Suprapubic skin (tissue), 4 donors: ENCODE measurements at places on chromosomes 4 and X.

- peak; percentile 53 for DNase-seq
These were observed 17.1 kb downstream of the NAT8L start for GRCh38 chr4:2075987-2076907.

DNA sequence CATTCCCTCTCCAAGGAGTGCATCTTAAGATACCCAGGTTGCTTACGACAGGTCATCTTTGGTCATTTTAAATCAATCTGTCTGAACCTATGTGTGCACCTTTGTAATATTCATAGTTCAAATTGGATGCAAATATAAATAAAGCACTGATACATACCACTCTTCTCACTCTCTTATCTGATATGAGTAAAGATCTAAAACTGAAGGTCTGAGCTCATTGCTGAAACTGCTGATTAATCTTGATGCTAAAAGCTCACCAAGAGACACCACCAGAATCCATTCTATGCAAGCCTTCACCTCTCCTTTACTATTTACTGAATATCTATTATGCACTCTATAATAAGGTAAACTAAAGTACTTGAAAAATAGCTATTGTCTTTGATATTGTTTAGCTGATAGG lies 16.6 kb downstream of the HSD17B13 start:
- no peak for DNase-seq

- no peak for DNase-seq
These were observed 8.5 kb downstream of the NKX3-2 start for GRCh38 chr4:13535708-13536361.

- no peak for DNase-seq
These were observed 1.6 kb upstream of the RBM46 start for GRCh38 chr4:154779362-154779947.

- DNase-seq: no peak
These were observed 188.8 kb downstream of the LRBA start for GRCh38 chr4:150826306-150826705.

- no peak for DNase-seq
These were observed 128.5 kb upstream of the DIPK2B start for GRCh38 chrX:45329217-45329616.

- DNase-seq: no peak
These were observed 106.7 kb upstream of the BMP2K start for GRCh38 chr4:78669453-78669852.

- no peak for DNase-seq
These were observed 20.1 kb upstream of the UVSSA start for GRCh38 chr4:1326751-1327525.

GRCh38 chr4:21046141-21046540 lies 345.9 kb downstream of the PACRGL start:
- no peak for DNase-seq

DNA sequence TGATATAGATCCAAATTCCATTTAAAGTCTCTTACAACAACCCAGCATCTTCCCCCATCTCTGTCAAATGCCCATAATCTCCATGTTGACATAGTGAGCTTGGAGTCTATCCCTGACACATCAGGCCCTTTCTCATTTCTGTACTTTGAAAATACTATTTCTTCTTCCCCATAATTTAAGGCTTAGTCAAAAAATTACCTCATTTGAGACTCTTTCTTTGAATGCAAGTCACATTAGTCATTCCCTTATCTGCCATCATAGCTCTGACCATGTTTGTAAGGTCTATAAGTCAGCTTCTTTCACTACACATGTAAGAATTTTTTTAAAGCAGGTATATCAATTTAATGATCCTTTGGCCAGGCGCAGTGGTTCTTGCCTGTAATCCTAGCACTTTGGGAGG lies 99.9 kb downstream of the DDX60 start:
- no peak for DNase-seq

- no peak for DNase-seq
These were observed 29.0 kb upstream of the LGI2 start for GRCh38 chr4:25059791-25060190.

DNA sequence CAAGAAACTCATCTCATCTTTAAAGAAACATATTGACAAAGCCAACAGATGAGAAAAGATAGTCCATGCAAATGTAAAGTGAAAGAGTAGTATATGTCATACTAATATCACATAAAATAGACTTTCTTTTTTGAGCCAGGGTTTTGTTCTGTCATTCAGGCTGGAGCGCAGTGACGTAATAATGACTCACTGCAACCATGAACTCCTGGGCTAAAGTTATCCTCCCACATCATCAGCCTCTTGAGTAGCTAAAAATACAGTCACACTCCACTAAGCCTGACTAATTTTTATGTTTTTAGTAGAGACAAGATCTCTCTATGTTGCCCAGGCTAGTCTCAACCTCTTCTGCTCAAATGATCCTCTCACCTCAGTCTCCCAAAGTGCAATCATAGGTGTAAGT lies 51.8 kb upstream of the TRAM1L1 start:
- DNase-seq: no peak

DNA sequence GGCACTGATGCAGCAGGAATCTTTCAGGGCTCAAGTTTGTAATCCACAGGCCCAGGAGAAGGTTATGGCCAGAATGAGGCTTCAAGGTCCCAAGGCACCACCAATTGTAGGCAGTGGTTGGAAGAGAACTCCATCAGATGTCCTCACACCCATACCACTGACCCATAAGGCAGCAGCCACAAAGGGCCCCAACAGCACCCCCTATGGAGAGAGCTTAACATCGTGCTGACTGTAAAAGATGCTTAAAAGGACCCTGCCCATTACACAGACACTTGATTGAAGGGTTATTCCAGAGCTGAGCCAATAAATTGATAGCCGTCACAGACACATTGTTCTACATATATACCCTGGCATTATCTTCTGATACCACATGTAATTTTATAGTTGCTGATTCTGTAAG lies 113.7 kb downstream of the SOWAHB start:
- no peak for DNase-seq

- DNase-seq: no peak
These were observed 43.1 kb downstream of the GASK1B start for GRCh38 chr4:158129694-158130093.

DNA sequence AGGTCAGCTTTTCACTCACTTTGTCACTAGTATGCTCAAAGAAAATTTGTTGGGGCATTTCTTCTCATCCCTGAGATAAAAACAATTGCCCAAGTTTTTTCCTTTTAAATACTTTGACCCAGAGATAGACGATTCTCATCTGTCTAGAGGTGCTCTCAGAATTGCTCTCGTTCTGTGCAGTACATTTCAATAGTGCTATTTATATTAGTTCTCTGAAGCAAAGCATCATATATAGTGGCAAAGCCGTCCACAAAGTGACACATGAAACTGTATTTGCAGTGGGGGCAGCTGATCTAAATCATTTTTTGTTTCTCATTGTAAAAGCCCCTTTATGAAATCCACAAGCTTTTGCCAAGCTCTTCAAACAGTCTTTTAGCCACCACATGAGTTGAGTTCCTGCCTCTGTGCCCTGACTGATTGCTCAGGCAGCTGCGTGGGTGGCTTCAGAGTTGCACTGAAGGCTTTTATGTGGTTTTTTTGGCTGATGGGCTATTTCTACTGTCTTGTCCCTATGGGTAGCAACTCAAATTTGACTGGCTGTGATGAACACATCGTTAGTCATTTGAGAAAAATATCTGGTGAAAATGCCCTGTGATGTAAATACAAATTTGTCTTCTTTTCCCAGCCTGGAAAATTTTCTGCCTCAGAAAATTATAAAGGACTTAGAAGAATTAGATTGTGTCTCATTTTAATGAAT lies 119.1 kb upstream of the OTUD4 start:
- DNase-seq: no peak

DNA sequence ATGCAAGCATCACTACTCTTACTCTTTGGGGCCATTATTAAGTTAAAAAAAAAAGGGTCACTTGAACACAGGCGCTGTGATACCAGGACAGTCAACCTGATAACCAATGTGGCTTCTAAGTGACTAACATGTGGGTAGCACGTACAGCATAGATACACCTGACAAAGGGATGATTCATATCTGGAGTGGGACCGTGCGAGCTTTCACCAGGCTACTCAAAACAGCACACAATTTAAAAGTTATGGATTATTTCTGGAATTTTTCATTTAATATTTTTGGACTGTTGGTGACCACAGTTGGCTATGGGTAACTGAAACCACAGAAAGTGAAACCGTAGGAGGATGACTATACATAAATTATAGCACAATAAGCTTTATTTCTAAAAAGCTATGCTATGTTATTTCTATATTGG lies 113.8 kb upstream of the STIM2 start:
- no peak for DNase-seq

- no peak for DNase-seq
These were observed 195.6 kb downstream of the GPC3 start for GRCh38 chrX:133789829-133790228.

- DNase-seq: no peak
These were observed 4.4 kb upstream of the DCTD start for GRCh38 chr4:182921608-182922007.

DNA sequence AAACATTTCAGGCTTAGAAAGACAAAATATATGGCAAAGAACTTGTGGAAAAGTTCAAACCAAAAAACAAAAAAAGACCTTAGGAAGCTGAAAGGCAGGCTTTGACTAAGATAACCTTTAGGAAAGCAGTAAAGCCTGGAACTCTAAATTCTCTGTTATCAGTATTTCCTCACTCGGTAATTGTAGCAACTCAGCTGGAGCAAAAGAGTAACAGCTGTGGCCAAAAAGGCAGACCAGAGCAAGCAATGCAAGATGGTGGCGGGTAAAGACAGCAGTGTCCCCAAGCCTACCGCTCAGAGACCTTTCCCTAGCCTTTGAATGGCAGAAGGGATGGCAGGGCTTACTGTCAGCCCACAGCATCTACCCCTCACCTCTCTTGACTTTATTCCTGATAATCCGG lies 63.1 kb upstream of the KLHL13 start:
- DNase-seq: no peak

DNA sequence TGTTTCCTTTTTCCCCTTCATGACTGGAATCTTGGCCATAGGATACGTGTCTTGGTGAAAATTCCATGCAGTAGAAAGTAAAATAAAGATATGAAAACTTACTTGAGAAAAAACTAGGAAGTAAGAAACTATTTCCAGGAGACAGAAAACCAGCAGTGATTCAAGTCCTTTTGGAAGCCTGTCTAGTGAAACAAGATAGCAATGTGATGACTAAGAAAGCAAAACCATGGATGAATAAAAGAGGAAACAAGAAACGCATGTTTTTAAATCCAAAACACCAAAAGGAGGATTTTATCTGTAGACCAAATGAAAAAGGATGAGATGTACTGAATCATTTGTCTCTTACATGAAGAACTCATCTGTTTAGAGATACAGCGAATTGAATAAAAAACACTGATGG lies 1430.0 kb downstream of the ARAP2 start:
- no peak for DNase-seq

DNA sequence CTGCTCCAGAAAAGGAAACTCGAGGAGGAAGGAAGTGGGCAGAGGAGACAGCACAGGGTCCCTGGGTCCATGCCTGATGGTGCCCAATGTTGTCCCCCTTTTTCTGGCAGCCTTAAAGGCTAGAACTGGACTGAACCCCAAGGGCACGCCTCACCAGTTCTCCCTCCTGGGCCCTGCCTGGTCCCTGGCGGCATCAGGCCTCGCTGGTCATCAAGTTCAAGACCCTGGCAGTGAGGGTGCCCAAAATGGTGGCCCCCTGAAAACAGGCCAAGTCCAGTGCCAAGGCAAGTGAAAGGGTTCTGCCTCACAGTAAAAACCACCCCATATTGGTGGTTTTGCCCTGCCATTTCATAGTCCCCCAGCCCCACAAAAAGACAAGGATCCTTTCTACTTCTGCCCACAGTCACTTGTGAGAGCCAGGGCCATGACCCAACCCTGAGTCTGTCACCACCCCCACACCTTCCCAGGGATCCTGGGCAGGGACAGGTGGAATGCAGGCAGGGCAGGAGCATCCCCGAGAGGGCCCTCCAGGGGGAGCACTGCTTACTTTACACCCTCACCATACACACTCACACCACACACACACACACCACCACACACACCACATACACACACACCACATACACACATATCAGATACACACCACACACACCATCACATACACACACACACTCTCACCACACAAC lies 107.6 kb downstream of the DCTD start:
- DNase-seq: no peak

DNA sequence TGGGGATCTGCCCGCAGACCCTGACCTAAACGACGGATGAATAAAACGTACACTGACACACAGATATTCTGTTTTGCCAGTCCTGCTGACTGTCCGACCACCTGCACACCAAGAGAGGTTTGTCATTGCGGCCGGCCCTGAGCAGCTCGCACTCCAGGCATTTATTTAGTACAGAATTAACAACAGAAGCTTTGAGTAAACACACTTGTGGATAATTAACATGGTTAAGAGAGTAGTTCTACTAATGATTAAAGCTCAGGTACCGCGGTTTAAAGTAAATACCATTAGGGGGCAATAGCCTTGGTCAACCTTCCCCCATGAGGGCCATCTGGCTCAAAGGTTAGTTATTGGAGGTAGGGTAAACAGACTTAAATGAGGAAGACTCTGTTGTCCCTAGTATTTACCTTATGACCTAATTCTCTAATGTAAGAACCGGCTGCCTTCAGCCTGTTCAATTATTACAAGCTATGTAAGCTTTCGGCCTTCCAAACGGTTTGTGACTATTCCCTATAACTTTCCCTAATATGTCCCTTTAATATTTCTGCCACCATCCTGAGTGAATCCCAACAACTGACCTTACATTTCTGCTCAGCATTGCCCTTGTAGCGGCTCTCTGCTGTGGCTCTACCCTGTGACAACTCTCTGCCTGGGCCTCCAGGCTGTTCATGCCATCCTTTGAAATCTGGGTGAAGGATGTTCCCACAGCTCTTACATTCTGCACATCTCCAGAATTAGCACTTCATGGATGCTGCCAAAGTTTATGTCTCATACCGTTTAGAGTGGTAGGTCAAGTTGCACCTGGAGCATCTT lies 46.9 kb upstream of the SYTL5 start:
- no peak for DNase-seq

- DNase-seq: no peak
These were observed 75.3 kb downstream of the DCUN1D4 start for GRCh38 chr4:51918251-51918650.

DNA sequence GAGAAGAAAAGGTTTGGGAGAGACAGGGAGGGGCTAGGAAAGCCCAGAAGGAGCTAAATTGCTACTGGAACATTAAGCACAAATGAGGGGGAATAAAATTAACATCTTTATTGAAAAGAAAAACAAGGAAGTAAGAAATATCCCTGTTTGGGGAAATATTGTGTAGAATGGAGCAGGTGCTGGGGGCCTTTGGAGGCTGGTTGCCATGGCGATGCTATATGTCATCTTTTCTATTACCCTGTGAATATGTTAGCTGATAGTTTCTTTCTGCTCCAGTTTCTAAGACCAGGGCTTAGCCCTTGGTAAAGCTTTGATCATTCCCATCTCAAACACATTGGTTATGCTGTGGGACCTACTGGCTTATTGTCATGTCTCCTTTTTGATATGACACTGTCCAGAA lies 28.7 kb downstream of the TMEM31 start:
- no peak for DNase-seq

DNA sequence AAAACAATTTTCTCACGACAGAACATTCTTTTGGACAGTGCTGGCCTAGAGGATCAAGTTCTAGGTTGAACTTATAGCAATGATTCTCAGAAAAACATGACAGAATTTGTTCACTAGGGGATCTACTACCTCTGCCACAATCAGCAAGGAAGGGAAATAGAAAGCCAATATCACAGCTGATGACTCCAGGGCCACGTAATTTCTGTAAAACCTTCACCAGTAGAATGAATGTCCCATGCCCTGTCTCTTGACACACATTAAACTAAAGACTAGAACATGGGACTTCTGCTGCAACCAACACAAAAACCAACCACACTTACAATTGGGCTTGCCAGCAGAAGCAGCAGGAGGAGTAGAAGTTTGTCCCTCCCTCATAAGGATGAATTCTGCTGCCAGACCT lies 86.0 kb upstream of the NPFFR2 start:
- DNase-seq: no peak
